ENCODE measurements at places on chromosomes 5 and 9.

DNA sequence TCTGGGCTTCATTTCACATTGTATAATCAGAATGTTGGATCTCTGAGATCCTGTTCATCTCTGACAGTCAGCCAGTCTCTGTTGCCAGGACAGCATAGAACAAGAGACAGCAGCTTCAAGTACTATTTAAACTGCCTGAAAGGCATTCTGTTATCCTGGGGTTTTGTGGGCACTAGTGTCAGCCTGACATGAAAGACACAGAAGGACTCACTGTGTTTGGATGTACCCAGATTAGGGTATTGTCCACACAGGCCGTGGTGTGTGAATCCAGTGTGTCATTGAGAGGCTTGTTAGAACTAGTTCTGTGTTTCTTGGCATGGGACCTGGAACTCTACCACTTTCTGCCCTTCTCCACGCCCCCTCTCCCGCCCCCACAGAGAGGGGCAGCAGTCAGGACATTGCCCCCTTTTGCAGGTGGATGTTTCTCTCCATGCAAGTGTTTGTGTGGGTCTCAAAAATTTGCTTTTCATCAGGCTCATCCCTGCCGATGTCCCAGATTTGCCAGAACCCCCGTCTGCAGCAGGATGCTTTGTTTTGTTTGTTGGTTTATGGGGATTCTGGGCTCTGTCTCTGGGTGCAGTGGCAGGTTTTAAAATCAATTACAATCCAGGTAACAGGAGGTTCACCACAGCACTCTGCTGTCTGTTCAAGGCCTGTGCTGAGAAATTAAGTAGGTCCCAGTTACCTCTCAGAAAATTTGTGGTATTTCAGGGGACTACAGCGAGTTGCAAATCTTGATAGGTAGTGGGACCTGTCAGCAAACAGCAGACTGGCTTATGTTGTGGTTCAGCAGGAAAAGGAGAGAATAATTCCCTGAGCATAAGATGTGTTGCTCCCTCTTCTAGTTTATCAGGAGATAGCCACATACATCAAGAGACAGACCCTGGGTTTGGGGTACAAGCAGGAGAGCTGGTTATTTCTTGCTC, 144.6 kb downstream of the DOCK2 start:
- no peak for ATAC-seq

GRCh38 chr5:151408591-151409230, 38.7 kb upstream of the SLC36A1 start:
- ATAC-seq = no peak

DNA sequence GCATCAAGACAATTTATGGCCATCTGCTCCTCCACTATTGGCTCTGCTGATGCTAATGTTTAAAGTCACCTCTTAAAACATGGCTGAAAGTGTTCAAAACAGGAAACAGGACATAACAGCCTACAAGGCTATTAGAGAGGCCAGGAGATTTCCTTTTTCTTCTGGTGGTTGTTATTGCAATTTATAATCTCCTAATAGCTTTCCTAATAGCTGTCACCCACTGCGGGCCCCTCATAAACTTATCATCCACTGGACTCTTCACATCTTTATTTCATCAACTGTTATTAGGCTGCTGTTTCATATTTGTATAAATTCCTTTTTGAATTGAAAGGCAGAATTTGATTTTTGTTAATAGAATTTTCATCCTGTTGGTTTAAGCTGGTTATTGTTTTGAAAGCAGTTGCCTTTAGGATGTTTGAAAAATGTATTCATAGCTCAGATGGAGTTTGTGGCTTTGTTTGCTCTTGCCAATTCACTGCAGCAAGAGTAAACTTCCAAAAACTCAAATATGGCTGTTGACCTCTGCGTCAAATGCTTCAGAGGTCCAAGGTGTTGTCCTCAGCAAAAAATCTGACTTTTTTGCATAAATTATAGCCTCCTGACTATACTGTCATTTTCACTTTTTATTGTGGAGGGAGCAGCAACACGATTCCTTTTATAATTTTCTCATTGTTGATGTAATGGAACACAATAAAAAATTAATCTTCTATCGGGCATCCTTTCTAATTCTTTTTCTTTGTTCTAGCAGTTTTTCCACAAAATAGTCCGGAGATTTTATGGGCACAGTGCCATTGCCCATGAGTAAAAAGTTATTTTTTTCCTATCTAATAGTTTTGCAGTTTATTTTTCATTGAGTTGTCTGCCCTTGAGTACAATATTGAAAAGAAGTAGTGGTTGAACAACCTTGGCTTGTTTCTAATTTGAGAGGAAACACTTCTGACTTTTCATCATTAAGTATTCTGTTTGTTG, 69.3 kb downstream of the MAT2B start:
- ATAC-seq = peak; percentile 11

GRCh38 chr9:68932458-68932857, 81.5 kb downstream of the PRKACG start:
- no peak for ATAC-seq

GRCh38 chr9:98108531-98109031, 10.4 kb downstream of the TRIM14 start:
- no peak for ATAC-seq

GRCh38 chr9:115161446-115161845, 43.5 kb upstream of the TNC start:
- no peak for ATAC-seq
